ENCODE measurements at places on chromosomes 2 and 18.

DNA sequence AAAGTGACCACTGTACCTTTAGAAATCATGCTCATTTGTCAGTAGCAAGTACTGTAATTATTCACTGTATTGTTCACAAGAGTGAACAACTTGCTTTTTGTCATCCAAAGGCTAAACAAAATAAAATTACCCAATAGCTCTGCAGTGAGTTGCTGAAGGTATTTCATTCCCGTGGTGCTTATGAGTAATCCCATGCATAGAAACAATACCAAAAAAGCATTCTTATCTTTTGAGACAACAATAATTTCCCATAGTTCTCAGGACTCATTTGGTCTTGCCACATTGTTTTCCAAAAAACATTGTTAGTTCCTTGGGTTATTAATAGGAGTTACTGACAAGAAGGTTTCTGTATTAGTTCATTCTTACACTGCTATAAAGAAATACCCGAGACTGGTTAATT lies 503.2 kb upstream of the FAM98A start:
- no peak for DNase-seq

- no peak for DNase-seq
These were observed 108.5 kb upstream of the UNC80 start for GRCh38 chr2:209663139-209663538.

DNA sequence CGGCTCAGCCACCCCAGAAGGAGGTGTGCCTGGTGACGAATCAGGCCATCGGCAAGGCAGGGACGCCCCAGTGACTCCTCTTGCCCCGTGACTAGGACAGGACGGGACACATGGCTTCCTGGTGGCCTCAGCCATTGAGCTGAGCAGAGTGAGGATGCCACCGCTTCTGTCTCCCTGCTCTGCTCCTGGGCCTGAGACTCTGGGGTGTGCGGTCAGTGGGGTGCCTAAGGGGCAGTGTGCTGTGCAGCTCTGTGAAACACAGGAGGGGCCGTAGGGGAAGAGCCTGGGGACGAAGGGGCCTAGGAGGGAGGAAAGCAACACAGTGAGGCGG lies 24.3 kb downstream of the IGFBP5 start:
- no peak for DNase-seq

DNA sequence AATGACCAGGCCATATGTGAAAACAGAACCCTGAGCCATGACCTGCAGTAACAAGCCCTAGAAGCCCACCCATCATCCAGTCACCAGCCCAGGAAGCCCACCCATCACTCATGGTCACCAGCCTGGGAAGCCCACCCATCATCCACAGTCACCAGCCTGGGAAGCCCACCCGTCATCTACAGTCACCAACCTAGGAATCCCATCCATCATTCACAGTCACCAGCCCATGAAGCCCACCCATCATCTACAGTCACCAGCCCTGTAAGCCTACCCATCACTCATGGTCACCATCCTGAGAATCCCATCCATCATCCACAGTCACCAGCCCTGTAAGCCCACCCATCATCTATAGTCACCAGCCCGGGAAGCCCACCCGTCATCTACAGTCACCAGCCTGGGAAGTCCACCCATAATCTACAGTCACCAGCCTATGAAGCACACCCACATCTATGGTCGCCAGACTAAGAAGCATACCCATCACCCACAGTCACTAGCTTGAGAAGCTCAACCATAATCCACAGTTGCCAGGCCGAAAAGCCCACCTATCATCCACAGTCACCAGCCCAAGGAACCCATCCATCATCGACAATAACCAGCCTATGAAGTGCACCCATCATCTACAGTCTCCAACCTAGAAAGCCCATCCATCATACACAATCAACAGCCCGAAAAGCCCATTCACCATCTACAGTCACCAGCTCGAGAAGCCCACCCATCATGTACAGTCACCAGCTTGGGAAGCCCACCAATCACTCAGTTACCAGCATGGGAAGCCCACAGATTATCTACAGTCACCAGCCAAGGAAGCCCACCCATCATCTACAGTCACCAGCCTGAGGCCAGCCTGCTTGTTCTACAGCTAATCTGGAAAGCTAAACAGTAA lies 91.9 kb downstream of the TWIST2 start:
- DNase-seq = no peak

DNA sequence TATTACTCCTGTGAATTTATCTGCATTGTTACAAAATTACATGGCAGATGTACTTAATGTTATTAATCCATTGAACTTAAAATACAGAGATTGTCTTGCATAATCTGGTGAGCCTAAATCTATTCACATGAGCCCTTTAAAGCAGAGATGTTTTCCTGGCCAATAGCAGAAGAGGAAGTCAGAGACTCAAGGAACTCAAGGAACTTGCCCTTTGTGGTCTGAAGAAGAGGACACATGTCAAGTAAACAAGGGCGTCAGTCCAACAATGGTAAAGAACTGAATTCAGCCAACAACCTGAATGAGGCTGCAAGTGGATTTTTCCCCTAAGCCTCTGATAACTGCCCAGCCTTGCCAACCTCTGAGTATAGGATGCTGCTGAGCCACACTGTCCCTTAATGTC lies 356.3 kb upstream of the PKDCC start:
- no peak for DNase-seq

- no peak for DNase-seq
These were observed 510.4 kb upstream of the CNTNAP5 start for GRCh38 chr2:123514613-123515207.

GRCh38 chr18:46340716-46341115 lies 236.5 kb downstream of the HAUS1 start:
- DNase-seq = no peak

- no peak for DNase-seq
These were observed 563.4 kb downstream of the LRRTM4 start for GRCh38 chr2:76958749-76959148.

DNA sequence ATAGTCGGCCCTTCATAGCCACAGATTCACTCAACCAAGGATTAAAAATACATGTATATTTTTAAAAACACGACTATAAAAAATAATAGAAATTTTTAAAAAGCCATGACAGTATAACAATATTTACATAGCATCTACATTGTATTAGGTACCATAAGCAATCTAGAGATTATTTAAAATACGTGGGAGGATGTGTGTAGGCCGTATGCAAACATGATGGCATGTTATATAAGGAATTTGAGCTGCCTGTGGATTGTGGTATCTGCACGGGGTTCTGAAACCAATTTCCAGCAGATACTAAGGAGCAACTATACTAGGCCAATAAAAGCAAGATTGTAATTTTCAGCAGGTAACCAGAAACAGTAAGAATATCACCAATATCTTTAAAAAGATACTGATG lies 5.9 kb downstream of the ORC4 start:
- no peak for DNase-seq

- no peak for DNase-seq
These were observed 87.4 kb downstream of the SLC66A3 start for GRCh38 chr2:11242542-11243174.

- DNase-seq = no peak
These were observed 111.1 kb downstream of the MYT1L start for GRCh38 chr2:2219984-2220383.

DNA sequence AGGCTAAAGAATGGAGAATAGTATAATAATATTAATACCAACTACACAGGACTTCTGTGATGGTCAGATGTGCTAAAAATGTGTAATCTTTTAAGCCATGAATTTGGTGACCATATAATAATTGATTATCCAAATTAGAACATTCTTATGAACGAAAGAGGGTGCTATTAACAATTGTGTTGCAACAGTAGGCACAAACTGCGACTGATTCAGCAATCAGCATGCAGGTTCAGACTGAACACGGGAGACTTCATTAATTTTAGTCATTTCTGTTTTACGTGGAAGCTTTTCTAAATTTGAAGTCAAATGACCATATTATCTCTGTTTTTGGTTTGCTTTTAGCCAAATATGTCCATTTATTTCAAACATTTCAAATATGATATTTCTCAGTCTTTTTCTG lies 54.6 kb upstream of the CHST9 start:
- DNase-seq = no peak

DNA sequence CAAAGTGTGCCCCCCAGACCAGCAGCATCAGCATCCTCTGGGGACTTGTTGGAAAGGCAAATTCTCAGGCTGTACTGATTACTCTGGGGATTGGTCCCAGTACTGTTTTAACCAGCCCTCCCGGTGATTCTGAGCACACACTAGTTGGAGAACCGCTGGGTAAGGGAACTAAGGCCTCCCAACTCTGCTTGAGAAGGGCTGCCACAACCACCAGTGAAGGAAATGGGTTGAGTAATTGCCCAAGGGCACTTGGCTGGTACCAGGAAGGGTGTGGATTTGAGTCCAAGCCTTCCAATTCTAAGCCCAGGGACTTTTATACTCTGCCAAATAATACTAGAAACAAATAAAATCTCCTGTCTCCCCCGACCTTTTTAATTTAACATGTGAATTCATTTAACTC lies 219.9 kb downstream of the SETBP1 start:
- DNase-seq = no peak

- no peak for DNase-seq
These were observed 120.8 kb downstream of the MEIS1 start for GRCh38 chr2:66555501-66556324.

GRCh38 chr2:11560806-11561205 lies 27.0 kb downstream of the GREB1 start:
- no peak for DNase-seq

DNA sequence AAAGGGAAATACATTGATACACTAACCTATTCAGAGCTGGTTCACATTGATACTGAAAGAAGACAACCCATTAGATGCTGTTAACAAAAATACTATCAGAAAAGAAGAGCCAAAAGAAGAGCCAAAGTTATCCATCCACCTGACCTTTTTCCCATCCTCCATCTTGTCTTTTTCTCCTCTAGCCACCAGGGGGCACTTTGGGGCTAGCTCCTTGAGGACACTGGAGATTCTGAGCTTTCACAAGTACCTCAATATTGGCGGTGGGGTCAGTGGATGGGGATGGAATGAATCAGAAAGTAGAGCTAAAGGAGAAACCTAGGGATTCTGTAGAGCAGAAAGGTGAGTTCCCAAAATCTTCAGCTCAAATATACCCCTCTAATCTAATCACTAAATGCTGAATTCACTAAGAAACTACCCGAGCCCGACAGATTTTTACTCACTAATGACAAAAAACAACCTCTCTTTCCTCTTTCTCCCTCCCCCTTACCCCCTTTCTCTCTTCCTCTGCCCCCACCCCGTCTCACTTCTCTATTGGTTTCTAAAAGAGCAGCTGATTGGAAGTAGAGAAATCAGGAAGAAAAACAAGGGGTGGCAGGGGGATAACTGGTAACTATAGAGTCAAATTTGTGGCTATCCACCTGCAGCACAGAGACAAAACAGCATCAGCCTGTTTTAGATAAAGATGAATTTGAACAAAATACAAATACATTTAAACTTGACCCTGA lies 203.3 kb downstream of the TCF4 start:
- no peak for DNase-seq

DNA sequence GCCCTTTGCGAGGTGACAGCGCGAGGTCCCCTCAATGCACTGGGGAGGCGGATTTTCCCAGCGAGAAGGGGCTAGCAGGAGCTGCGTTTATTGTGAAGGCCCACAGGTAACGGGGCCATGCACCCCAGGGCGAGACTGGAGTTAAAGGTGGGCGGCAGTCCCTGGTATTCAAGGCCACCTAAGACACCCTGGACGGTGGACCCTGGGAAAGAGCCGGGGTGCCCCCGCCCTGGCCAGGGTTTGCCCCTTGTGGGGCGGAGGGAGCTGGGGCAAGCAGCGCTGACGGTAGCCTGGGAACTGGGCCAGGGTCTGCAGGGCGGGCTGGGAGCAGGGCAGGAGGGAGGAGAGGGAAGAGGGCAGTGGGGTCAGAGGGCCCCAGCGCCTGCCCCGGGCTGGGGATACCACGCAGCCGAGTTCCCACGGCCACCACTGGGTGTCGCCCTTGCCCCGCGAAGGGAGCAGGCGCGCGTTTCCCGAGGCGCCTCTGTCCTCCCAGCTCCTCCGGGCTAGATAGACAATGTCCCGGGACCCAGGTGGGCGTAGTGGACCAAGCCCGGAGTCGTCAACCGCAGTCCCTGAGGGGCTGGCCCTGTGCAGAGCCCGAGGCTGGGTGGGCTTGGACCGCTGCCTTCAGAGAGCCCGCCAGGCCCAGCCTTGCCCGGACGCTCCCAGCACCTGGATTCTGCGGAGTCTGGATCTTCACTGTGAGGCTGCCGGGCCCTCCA lies 80.2 kb downstream of the SMAD4 start:
- DNase-seq = peak; percentile 72

DNA sequence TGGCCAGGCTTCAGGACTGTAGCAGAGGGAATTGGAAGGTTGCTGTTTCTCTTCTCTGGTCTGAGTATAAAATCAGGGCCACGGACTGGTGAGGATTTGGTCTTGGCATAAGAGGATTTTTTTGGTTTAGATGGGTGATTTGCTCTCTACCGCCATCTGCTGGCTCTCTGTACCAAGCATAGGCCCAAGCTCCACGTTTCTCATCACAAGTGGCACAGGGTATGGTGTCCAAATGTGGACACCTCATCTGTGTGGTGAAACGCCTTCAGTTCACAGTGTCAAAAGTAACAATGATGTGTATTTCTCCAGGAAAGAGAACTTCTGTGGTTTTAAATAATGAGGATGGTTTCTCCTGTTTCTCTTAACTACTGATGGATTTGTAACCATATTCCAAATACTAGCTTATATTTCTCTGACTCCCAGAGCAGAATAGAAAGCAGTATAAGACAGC lies 115.1 kb downstream of the EML6 start:
- DNase-seq = peak; percentile 61

DNA sequence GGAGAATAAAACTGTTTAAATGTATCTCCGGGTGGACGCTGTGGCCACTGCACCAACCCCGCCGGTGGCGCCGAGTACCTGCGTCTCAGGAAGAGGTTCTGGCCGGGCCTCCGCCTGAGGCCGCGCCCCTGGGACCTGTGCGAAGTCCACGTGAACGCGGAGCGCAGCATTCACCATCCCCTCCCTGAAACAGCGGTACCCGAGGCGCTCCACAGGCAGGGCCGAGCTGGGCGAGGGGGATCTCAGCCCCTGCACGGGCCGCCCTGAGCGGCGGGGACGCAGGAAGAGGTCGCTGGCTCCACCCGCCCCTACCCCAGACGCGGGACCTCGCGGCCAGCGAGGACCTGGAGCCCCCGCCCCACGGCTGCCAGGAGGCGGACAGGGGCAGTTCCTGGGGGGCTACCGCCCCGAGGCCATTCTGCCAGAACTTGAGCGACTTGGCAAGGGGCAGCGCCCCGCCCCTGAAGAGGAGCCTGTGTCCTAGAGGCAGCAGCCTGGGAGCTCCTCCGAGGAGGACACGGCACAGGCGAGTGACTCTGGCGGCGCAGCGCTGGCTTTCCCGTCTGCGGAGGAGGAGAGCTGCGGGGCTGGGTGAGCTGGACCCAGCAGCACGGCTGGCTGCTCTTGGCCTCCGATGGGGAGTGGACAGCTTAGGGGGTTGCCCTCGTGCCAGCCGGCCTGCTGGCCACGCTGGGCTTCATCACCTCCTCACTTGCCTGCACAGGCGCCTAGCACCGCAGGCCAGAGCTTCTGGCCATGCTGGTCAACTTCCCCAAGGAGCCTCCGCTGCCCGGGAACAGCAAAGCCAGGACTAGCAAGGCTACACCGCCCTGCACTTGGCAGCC lies 9.7 kb upstream of the TEKT4 start:
- DNase-seq = no peak

DNA sequence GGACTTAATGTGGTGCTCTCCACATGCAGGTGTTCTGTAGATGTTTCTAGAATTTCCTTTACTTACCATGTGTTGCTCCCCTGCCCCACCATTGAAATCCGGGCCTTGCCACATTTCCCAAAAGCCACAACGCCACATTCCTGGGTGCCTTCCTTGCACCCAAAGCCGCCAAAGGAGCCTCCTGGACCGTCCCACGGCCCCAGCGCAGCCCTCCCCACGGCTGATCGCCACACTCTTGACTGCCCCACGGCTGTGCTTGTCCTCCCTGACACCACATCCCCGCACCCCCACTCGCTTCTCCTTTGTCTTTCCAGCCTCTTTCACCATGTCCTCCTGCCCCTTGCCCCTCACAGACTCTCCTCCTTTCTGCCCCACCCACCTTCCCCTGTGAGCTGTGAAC lies 40.2 kb upstream of the CHMP1B start:
- DNase-seq = no peak
